ENCODE measurements at places on chromosomes 4 and X. TPM values are rescaled to one million over a fixed set of nuclear protein-coding genes. Genes with fewer than 3 reads are reported as not detected.

The SCLT1 gene
- 9.7 TPM for total RNA-seq

The FOXP3 gene
- total RNA-seq, result 0.26 TPM

The H2BW2 gene
- not detected for total RNA-seq

The CT45A10 gene
- not detected for total RNA-seq

The PDE6B gene
- 6.5 TPM for total RNA-seq

The UCHL1 gene
- 0.74 TPM for total RNA-seq

The PWWP3B gene
- total RNA-seq, result not detected

The SYTL5 gene
- total RNA-seq, result 0.08 TPM

The IGFBP7 gene
- 9.5 TPM for total RNA-seq

DNA sequence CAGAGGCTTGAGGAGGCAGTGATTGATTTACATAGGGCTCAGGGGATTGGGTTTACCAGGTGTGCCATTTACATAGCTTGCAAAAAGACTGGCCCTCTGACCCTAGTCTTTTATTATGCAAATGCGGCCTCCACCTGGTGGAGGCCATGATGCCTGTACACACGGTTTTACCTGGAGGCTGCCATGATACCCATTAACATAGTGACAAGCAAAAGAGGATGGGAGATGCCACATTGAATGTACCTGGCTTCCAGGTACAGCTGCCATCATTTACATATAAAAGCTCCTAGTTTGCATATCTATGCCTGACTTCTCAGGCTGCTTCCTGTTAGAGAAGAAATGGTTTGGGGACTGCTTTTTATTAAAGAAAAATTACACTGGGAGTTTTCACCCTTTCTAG, 72.0 kb downstream of the NEXMIF start:
- no peak overlapping the region for H3K27ac ChIP-seq
- H3K4me1 ChIP-seq, result no peaks in the 10 kb centered on the region
- DNase-seq, result no peak
- no peaks in the 10 kb centered on the region for H3K36me3 ChIP-seq
- no peak overlapping the region for H3K4me3 ChIP-seq

DNA sequence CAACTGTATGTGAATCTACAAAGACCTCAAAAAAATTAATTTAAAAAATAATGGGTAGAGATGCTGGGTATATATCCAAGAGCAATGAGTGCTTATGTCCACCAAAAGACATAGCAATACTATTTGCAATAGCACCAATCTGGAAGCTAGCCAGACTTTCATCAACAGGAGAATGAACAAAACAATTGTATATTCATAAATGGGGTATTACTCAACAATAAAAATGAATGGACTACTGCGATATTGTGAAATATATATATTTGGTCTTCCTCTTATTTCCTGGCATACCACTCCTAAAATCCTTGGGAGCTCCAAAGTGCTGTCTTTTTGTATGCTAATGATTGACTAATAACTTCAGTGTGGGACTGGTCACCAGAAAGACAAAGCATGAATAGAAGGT, 77.5 kb downstream of the MSN start:
- no peaks in the 10 kb centered on the region for H3K36me3 ChIP-seq
- no peak overlapping the region for H3K27ac ChIP-seq
- no peaks in the 10 kb centered on the region for H3K4me1 ChIP-seq
- H3K4me3 ChIP-seq, result no peak overlapping the region
- no peak for DNase-seq

DNA sequence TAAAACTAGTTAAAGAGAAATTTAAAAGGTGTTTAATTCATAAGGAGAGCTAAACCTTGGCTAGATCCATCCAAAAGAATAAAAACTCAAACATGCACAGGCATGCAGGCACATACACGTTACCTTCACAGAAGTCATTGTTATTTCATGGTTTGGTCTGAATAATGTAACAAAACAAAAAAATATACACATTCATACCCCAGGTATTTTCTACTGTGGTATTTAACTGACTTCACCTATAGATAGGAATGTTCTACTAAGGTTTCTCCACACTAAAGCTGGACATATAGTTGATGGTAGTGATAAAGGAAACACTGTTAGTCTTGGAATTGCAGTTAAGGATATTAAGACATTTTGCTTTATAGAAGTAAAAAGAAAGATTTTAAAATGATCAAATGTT, 283.6 kb upstream of the PCDH10 start:
- H3K27ac ChIP-seq, result no peak overlapping the region
- H3K27me3 ChIP-seq, result no peaks in the 10 kb centered on the region
- H3K36me3 ChIP-seq, result no peaks in the 10 kb centered on the region
- H3K4me3 ChIP-seq, result no peak overlapping the region
- DNase-seq, result no peak
- no peaks in the 10 kb centered on the region for H3K4me1 ChIP-seq

GRCh38 chrX:130836447-130836846, 66.6 kb downstream of the ENOX2 start:
- H3K36me3 ChIP-seq, result no peaks in the 10 kb centered on the region
- H3K4me1 ChIP-seq, result no peaks in the 10 kb centered on the region
- H3K27me3 ChIP-seq, result no peaks in the 10 kb centered on the region
- H3K4me3 ChIP-seq, result no peak overlapping the region
- H3K27ac ChIP-seq, result no peak overlapping the region

DNA sequence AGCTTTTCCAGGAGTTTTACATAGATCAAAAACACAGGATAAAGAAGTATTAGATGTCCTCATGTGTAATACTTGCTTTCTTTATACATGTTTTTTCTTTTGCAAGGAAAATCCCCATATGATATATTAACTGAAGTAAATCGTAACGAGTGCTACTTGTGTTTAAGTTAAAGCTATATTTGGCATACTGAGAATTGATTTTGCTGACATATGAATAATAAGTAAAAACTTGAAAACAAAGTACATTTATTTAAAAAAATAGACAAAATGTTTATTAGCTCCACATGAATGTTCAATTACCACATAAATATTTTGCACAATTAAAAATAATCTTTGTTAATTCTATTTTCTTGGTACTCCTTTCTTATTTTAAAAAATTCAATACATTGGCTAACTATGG, 884.7 kb downstream of the FSTL5 start:
- no peaks in the 10 kb centered on the region for H3K27me3 ChIP-seq
- no peak for DNase-seq
- H3K4me1 ChIP-seq, result no peaks in the 10 kb centered on the region
- H3K36me3 ChIP-seq, result no peaks in the 10 kb centered on the region

GRCh38 chrX:44291468-44292092, 51.9 kb downstream of the EFHC2 start:
- no peaks in the 10 kb centered on the region for H3K27me3 ChIP-seq
- no peaks in the 10 kb centered on the region for H3K36me3 ChIP-seq
- DNase-seq, result no peak

DNA sequence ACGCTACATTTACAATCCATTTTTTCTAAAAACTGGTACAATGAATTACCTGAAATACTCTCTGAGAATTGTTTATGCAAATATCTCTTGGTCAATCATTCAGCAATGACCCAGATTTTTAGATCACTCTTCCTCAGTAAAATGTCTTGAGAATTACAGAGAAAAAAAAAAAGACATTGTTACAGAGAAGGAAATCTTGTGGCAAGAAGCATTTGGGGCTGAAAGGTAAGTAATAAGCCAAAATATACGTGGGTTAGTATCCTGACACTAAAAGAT, 19.6 kb upstream of the TET2 start:
- no peaks in the 10 kb centered on the region for H3K4me1 ChIP-seq
- no peak overlapping the region for H3K27ac ChIP-seq
- H3K36me3 ChIP-seq, result no peaks in the 10 kb centered on the region
- DNase-seq, result no peak

DNA sequence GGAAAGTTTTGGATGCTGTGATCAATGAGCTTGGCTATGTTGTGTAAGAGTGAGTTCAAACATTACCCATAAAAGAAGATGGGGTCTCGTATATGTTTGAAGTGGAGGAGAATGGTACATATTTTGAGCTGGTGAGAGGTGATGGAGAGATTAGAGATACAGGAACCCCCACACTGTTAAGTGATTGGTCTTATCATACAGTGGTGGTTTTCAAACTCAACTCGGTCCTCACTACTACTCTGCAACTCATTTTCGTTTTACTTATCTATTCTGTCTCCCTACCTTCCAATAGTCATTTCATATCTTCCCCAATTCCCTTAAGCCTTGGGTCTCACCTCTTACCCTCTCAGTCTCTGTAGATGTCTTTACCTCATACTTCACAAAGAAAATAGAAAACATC, 16.4 kb upstream of the TNIP3 start:
- DNase-seq, result no peak
- H3K36me3 ChIP-seq, result no peaks in the 10 kb centered on the region
- H3K4me1 ChIP-seq, result no peaks in the 10 kb centered on the region
- H3K4me3 ChIP-seq, result no peak overlapping the region

DNA sequence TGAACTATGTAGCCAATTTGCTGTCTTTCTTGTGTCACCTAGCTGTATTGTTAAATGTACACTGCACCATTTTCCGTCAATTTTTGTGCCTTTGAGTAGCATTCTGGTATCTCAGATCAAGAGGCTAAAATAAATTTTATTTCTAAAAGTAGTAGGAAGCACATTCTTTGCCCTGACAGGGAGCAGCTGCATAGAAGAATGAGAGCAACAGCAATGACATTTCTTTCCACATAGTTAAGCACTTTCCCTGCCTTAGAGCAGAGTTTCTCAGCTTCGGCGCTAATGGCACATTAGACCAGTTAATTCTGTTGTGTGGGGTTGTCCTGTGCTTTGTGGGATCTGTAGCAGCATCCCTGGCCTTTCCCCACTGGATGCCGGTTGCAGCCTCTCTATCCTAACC, 173.9 kb downstream of the CHIC2 start:
- no peaks in the 10 kb centered on the region for H3K27me3 ChIP-seq
- H3K4me3 ChIP-seq, result no peak overlapping the region
- H3K27ac ChIP-seq, result no peak overlapping the region
- no peaks in the 10 kb centered on the region for H3K4me1 ChIP-seq
- no peaks in the 10 kb centered on the region for H3K36me3 ChIP-seq
- DNase-seq, result no peak

- no peak for DNase-seq
- peaks cover 9% of the 10 kb centered on the region for H3K36me3 ChIP-seq
- no peaks in the 10 kb centered on the region for H3K4me1 ChIP-seq
- H3K27ac ChIP-seq, result no peak overlapping the region
- no peak overlapping the region for H3K4me3 ChIP-seq
- H3K27me3 ChIP-seq, result no peaks in the 10 kb centered on the region
Measured at GRCh38 chrX:136847874-136848273, 32.7 kb downstream of the RBMX start.

GRCh38 chr4:135575041-135575440, 1373.5 kb upstream of the PABPC4L start:
- DNase-seq, result no peak
- no peaks in the 10 kb centered on the region for H3K4me1 ChIP-seq
- no peaks in the 10 kb centered on the region for H3K27me3 ChIP-seq
- H3K27ac ChIP-seq, result no peak overlapping the region
- H3K36me3 ChIP-seq, result no peaks in the 10 kb centered on the region

DNA sequence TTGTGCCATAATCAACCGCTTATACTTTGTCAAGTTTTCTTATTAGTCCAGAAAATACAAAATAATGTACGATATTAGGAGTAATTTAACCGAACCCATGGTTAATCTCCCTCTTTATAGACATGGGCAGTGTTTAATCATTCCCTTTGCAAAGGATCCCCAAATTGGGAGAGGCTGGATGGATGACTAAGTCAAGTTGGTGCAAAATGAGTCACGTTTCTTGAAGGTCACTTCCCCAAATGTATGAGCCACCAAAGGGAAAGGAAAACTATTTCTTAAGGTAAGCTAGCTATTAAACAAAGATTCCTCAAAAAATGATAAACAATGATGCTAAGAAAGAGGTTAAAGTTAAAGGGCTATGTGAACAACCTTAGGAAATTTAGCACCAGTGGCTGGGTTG, 17.5 kb downstream of the MAML3 start:
- H3K36me3 ChIP-seq, result no peaks in the 10 kb centered on the region
- H3K4me1 ChIP-seq, result peaks cover 70% of the 10 kb centered on the region
- peak overlapping the region; percentile 84 for H3K27ac ChIP-seq
- no peak for DNase-seq
- no peaks in the 10 kb centered on the region for H3K27me3 ChIP-seq
- H3K4me3 ChIP-seq, result no peak overlapping the region

- H3K4me1 ChIP-seq, result no peaks in the 10 kb centered on the region
- H3K27ac ChIP-seq, result no peak overlapping the region
- no peaks in the 10 kb centered on the region for H3K27me3 ChIP-seq
- H3K36me3 ChIP-seq, result no peaks in the 10 kb centered on the region
- no peak overlapping the region for H3K4me3 ChIP-seq
Measured at GRCh38 chr4:63708661-63709060, 700.6 kb downstream of the TECRL start.

GRCh38 chrX:2325076-2325784, 175.5 kb downstream of the DHRSX start:
- no peak for DNase-seq
- no peak overlapping the region for H3K27ac ChIP-seq
- H3K4me1 ChIP-seq, result no peaks in the 10 kb centered on the region
- H3K4me3 ChIP-seq, result no peak overlapping the region
- H3K27me3 ChIP-seq, result no peaks in the 10 kb centered on the region

DNA sequence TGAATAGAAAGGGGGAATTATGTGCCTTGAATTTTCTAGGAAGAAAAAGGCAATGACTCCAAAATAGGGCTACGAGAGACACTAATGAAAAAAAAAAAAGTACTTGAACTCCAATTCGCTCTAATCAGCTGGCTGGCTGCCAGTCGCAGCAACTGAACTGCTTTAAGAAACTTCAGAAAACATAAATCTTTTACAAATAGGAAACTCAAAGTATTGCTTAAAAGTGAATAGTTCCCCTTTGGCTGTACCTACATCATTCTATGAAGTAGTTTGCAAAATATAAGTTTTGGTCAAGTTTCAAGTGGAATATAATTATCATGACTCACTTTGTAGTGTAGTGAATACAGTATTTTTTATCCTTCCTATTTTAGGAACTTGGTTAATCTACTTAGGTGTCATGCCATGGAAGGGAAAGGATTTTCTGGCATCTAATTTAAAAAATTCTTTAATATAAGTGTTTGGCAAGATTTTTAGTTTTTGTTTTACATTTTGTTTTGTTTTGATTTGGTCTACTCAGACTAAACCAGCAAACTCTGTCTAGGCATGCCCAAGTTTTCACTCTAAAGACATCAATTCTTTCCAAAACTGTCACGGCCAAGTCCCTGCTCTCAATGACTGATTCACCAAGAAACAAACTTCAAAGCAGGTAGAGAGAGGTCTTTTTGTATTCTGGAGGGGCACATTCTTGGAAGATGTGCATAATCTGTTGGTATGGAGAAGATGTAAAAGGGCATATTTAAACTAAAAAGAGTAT, 382.4 kb upstream of the GALNT7 start:
- no peak overlapping the region for H3K27ac ChIP-seq
- no peak overlapping the region for H3K4me3 ChIP-seq
- no peaks in the 10 kb centered on the region for H3K36me3 ChIP-seq
- no peaks in the 10 kb centered on the region for H3K27me3 ChIP-seq
- DNase-seq, result no peak

GRCh38 chr4:152536545-152537182, 772 bp upstream of the FBXW7 start:
- H3K27me3 ChIP-seq, result no peaks in the 10 kb centered on the region
- H3K36me3 ChIP-seq, result peaks cover 6% of the 10 kb centered on the region
- no peak for DNase-seq
- H3K4me3 ChIP-seq, result peak overlapping the region; percentile 85
- H3K27ac ChIP-seq, result peak overlapping the region; percentile 87
- peaks cover 9% of the 10 kb centered on the region for H3K4me1 ChIP-seq

GRCh38 chrX:5681159-5681558, 547.5 kb downstream of the NLGN4X start:
- no peak for DNase-seq
- H3K27ac ChIP-seq, result no peak overlapping the region
- no peaks in the 10 kb centered on the region for H3K4me1 ChIP-seq
- H3K4me3 ChIP-seq, result no peak overlapping the region
- H3K27me3 ChIP-seq, result no peaks in the 10 kb centered on the region
- no peaks in the 10 kb centered on the region for H3K36me3 ChIP-seq

Measured in Panc1 (cell line).